ENCODE measurements at places on chromosomes 12 and 14. TPM values are rescaled to one million over a fixed set of nuclear protein-coding genes. Genes with fewer than 3 reads are reported as not detected.

DNA sequence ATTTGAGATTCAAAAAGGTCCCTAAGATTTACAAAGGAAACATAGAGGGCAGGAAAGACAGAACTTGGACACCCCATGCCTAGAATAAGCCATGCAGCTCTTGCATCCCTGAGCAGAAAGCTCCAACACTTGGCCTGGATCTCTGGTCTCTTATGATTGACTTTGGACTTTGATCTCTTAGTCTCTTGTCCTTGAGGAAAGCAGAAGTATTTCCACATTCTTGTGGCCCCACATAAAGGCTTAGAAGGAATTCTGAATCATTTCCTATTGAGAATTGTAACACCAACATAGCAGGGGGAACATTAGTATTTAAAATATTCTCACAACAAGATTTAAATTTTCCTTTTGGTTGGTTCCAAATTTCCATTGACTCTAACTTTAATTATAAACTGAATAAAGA lies 283.7 kb upstream of the PRKD1 start:
- H3K4me3 ChIP-seq: no peak overlapping the region
- DNase-seq: no peak

POTEM gene
- total RNA-seq: not detected

DNA sequence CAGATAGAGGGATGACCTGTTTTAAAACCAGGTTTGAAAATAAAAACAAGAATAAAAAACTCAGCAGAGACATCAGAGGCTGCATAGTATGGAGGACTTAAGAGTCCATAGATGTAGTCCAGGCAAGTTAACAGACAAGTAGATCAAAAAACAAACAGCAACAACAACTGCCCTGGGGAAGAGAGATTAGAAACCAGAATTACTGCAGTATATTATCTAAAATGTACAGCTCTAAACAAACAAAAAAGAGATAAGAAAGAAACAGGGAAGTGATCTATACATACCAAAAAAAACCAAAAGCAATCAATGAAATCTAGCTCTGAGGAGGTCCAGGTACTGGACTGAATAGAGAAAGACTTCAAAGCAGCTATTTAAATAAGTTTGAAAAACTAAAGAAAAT lies 48.8 kb downstream of the ACSM4 start:
- H3K27me3 ChIP-seq: no peaks in the 10 kb centered on the region
- DNase-seq: no peak
- no peaks in the 10 kb centered on the region for H3K36me3 ChIP-seq
- peaks cover 13% of the 10 kb centered on the region for H3K4me1 ChIP-seq
- H3K4me3 ChIP-seq: no peak overlapping the region
- H3K27ac ChIP-seq: no peak overlapping the region

- H3K36me3 ChIP-seq: no peaks in the 10 kb centered on the region
- H3K27ac ChIP-seq: no peak overlapping the region
- no peaks in the 10 kb centered on the region for H3K4me1 ChIP-seq
- H3K27me3 ChIP-seq: peaks cover 3% of the 10 kb centered on the region
- no peak for DNase-seq
Measured at GRCh38 chr12:98387444-98387843, 127.9 kb upstream of the TMPO start.

- no peak overlapping the region for H3K4me3 ChIP-seq
- H3K36me3 ChIP-seq: no peaks in the 10 kb centered on the region
- no peaks in the 10 kb centered on the region for H3K4me1 ChIP-seq
- no peaks in the 10 kb centered on the region for H3K27me3 ChIP-seq
- H3K27ac ChIP-seq: no peak overlapping the region
- no peak for DNase-seq
Measured at GRCh38 chr12:94109160-94109559, 39.2 kb upstream of the PLXNC1 start.

DNA sequence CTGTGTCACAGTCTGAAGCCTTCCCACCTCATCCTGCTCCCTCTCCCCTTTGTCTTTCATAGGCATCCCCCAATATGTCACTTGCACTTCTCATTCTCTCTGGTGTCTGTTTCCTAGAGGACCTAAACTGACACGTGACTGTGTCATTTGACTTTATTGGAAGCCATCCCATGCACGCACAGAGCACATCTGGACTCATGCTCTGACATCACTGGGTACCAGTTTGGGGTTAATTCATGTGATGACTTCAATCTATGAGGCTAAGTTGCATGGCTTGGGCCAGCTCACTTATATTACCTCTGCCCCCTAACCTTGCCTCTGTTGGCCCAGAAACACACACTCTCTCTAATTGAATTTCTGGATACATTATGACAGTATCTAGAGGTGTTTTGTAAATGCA lies 21.5 kb downstream of the PYGL start:
- H3K27me3 ChIP-seq: no peaks in the 10 kb centered on the region
- no peak for DNase-seq
- H3K4me3 ChIP-seq: no peak overlapping the region
- H3K27ac ChIP-seq: no peak overlapping the region

TAS2R14 gene
- total RNA-seq: 0.95 TPM

DNA sequence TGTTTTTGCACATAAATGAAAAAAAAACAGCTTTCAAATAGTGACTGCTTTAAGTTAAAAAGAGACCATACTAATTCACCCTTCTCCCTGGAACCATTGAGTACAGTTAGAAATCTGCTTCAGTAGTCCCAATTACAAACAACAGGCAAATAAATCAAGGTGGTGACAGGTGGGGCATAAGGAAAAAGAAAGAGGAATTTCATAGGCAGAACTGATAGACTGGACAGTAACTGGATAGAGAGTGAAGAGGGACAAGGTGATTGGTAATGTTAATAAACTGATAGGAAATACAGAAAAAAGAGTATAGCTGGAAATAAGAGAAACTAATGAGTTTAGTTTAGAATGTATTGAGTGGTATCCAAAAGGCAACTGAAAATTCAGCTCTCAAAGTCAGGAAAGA lies 56.0 kb downstream of the SLC41A2 start:
- H3K27me3 ChIP-seq: no peaks in the 10 kb centered on the region
- DNase-seq: no peak
- H3K4me3 ChIP-seq: no peak overlapping the region
- no peaks in the 10 kb centered on the region for H3K36me3 ChIP-seq
- no peaks in the 10 kb centered on the region for H3K4me1 ChIP-seq

CD4 gene
- 1.2 TPM for total RNA-seq

DNA sequence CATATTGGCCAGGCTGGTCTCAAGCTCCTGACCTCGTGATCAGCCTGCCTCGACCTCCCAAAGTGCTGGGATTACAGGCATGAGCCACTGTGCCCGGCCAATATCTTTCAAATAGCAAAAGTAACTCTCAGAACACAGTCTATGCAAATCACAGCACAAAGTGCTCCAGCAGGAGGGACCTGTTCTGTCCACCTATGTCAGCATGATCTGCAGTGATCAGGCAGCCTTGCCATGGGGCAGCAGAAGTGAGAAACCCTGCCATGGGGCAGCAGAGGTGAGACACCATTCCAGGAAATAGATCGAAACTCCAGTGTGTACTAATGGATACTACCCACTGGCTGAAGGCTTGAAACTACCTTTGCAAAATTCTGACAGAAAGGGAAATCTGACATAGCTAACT lies 78.5 kb upstream of the EIF5 start:
- no peaks in the 10 kb centered on the region for H3K36me3 ChIP-seq
- no peak for DNase-seq
- H3K4me3 ChIP-seq: no peak overlapping the region

AKAP3 gene
- 2.8 TPM for total RNA-seq
